ENCODE measurements at places on chromosomes 1 and 21.

DNA sequence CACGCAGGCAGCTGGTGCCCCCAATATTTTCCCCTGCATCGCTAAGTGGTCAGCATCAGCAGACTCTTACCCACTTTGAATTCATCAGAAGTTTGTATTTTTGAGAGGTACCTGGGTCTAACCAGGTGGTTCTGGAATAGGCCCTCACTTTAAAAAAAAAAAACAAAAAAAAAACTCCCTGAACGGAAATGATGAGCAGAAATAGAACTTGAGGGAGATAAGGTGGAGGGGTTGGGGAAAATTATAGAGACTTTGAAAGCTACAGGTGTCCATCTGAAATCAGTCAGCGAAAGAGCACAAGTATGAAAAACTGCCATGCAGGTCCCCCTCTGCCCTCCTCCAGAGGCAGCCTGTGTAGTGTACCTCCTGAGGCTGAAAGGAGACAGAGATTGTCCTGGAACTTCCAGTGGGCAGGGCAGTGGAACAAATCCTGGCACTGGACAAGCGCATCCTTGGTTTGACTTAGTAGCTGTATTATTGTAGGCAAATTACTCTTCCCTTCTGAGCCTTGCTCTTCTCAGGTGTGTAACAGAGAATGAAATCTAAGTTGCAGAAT lies 1.2 kb downstream of the SLAMF7 start:
- no peak for DNase-seq
- peak overlapping the region; percentile 33 for H3K4me3 ChIP-seq
- no peaks in the 10 kb centered on the region for H3K4me1 ChIP-seq
- no peak overlapping the region for H3K27ac ChIP-seq

- no peak overlapping the region for H3K4me3 ChIP-seq
- peaks cover 12% of the 10 kb centered on the region for H3K4me1 ChIP-seq
- H3K27me3 ChIP-seq = no peaks in the 10 kb centered on the region
- H3K36me3 ChIP-seq = no peaks in the 10 kb centered on the region
- H3K27ac ChIP-seq = no peak overlapping the region
- DNase-seq = no peak
Measured at GRCh38 chr1:48018799-48019198, 21.6 kb upstream of the TRABD2B start.

- no peak for DNase-seq
- no peak overlapping the region for H3K27ac ChIP-seq
- H3K27me3 ChIP-seq = no peaks in the 10 kb centered on the region
Measured at GRCh38 chr1:91148641-91149069, 126.8 kb upstream of the ZNF644 start.

- DNase-seq = no peak
- H3K27me3 ChIP-seq = no peaks in the 10 kb centered on the region
- no peak overlapping the region for H3K27ac ChIP-seq
Measured at GRCh38 chr1:66671455-66671854, 80.8 kb upstream of the DYNLT5 start.

DNA sequence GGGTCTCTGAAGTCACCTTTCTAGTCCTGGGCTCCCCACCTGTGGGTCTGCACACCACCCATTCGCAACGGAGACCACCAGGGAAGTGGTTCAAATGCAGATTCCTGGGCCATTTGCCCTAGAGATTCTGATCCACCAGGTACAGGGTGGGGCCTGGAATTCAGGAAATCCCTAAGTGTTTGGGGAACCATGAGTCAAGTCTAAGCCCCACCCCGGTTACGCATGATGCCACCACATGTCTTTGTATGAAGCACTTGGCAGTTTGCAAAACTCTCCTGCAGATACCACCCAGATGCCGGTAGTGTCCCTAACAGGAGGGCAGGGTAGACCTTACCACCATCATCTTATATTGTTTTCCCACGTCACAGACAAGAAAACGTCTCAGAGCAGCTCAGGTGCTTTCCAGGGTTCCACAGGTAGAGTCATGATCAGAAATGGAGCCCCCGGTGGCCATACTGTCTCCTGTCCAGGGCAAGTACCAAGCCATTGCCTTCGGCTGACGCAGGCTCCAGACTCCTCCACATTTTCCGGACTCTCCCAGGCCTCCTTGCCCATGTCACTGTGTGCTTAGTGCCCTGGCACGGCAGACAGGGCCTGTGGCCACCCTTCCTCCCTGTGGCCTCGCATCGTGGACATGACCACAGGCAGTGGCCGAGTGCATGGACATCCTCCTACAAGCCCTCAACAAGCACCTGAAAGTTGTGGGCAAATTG lies 89.2 kb upstream of the TMEM51 start:
- H3K36me3 ChIP-seq = peaks cover 49% of the 10 kb centered on the region
- no peaks in the 10 kb centered on the region for H3K27me3 ChIP-seq
- H3K4me3 ChIP-seq = no peak overlapping the region
- no peak overlapping the region for H3K27ac ChIP-seq
- no peaks in the 10 kb centered on the region for H3K4me1 ChIP-seq

DNA sequence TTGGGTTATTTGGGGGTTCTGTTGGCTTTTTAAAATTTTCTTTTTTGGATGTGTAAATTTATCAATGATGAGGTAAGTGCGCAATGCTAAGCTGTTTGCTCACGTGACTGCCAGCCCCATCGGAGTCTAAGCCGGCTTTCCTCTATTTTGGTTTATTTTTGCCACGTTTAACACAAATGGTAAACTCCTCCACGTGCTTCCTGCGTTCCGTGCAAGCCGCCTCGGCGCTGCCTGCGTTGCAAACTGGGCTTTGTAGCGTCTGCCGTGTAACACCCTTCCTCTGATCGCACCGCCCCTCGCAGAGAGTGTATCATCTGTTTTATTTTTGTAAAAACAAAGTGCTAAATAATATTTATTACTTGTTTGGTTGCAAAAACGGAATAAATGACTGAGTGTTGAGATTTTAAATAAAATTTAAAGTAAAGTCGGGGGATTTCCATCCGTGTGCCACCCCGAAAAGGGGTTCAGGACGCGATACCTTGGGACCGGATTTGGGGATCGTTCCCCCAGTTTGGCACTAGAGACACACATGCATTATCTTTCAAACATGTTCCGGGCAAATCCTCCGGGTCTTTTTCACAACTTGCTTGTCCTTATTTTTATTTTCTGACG lies 3.1 kb downstream of the OLIG2 start:
- H3K27me3 ChIP-seq = peaks cover 100% of the 10 kb centered on the region
- H3K4me3 ChIP-seq = peak overlapping the region; percentile 6
- H3K36me3 ChIP-seq = no peaks in the 10 kb centered on the region
- H3K4me1 ChIP-seq = peaks cover 44% of the 10 kb centered on the region
- no peak overlapping the region for H3K27ac ChIP-seq

DNA sequence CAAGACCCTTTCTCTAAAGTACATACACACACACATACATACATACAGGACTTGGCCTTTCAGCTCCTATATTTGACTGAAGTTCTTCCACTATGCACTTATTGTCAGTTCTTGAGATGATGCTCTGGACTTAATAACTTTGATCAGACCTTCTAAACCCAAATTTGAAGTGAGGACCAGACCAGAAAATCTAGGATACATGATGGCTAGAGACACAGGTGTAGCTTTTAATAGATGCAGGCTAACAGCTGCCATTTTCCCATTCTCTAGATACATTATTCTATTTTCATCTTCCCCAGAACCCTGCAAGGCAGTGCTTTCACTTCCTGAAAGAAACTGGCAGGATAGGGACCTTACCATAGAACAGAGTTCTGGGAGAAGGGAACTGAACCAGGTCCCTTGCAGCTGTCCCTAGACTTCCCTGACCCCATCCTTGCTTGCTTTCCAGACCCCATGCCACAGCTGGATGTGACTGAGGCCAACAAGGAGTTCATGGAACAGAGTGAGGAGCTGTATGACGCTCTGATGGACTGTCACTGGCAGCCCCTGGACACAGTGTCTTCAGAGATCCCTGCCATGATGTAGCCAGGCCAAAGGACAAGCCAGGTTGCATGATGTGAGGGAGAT lies 14.9 kb upstream of the RAB42 start:
- H3K4me3 ChIP-seq = no peak overlapping the region
- peaks cover 28% of the 10 kb centered on the region for H3K4me1 ChIP-seq
- DNase-seq = no peak

DNA sequence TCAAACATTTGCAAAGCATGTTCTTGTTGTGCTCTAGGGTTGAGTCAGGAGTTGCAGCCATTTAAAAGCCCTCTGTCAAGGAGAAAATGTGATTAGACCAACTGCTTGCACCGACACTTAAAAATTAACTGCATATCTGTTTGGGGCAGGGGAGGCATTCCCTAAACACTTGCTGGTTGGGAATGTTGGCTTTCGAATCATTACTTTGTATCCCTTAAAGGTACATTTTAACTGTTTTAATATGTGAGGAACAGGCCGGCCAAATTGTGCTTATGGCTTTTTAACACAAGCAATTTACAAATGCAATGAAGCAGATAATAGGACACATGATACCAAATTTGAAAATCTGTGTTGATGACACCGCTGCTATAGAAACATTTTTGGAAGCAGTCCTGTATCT lies 159.1 kb downstream of the LHX8 start:
- H3K4me3 ChIP-seq = no peak overlapping the region
- H3K36me3 ChIP-seq = no peaks in the 10 kb centered on the region
- no peaks in the 10 kb centered on the region for H3K4me1 ChIP-seq
- DNase-seq = no peak
- H3K27me3 ChIP-seq = no peaks in the 10 kb centered on the region
- no peak overlapping the region for H3K27ac ChIP-seq

All from lower lobe of right lung (tissue), 2 donors.